ENCODE measurements at places on chromosomes 13 and 19.
A peak's percentile ranks its signal among the peaks of the same experiment; 100 is the strongest.

- no peak for DNase-seq
Measured at GRCh38 chr13:92312823-92313222, 913.8 kb upstream of the GPC6 start.

- DNase-seq = no peak
Measured at GRCh38 chr13:76851961-76852360, 34.2 kb downstream of the KCTD12 start.

GRCh38 chr13:27775943-27776342, 16.3 kb upstream of the GSX1 start:
- no peak for DNase-seq

GRCh38 chr19:30091456-30091855, 149.4 kb downstream of the URI1 start:
- DNase-seq = no peak

- DNase-seq = no peak
Measured at GRCh38 chr19:43527860-43528622, 1.0 kb upstream of the ETHE1 start.

- DNase-seq = no peak
Measured at GRCh38 chr13:100954430-100955305, 280.1 kb upstream of the TMTC4 start.

- no peak for DNase-seq
Measured at GRCh38 chr19:55094456-55095259, 19.0 kb downstream of the EPS8L1 start.

- DNase-seq = no peak
Measured at GRCh38 chr13:101489643-101490405, 37.3 kb downstream of the ITGBL1 start.

DNA sequence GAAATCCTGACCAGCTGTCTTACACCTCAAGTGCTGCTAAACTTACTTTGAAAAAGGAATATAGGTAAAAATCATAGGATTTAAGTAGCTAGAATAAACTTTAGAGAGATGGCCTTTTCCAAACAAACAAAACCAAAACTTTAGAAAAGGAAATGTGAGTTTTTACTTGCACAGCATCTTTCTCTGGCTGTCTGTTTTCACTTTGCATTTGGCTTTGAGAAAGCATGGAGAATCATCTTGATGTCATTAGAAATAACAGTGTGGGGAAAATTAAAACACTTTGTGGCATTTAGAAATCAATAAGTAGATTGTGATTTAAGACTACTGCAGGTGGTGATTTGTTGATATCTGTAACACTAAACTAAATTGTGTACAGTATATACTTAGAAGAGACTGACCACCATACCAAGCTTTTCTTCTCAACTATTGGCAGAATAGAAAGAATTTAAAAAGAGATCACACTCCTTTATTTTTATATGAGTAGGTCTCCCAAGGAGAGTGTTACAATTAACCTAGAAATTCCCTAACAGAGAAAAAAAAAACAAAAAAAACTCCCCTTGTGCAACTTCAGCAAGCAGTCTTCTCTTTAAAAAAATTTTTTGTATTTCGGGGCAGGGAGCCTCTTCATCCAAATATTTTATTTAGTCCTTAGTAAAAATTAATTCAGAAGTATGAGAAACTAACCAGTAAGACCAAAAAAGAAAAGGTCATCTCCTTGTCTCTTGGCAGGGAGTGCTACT, 6.1 kb downstream of the WDFY2 start:
- no peak for DNase-seq

DNA sequence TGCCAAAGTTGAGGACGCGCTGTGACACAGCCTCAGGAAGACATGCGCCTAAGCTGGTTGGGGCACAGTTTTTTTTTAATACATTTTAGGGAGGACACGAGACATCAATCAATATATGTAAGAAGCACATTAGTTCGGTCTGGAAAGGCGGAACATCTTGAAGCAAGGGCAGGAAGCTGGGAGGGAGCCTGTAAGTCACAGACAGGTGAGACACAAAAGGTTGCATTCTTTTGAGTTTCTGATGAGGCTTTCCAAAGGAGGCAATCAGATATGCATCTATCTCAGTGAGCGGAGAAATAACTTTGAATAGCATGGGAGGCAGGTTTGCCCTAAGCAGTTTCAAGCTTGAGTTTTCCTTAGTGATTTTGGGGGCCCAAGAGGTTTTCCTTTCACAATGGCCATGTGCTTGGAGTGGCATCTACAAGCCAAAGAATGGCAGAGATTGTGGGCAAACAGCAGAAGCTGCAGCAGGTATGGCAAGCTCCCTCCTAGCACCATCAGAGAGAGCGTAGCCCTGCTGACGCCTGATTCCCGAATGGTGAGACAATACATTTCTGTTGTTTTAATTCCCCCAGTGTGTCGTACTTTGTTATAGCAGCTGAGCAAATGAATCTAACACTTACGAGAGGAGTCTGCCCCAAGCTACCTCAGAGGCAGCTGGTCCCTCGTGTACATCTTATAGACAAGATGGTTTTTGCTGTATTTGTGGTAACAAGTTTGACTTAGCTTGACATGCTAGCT, 99.5 kb upstream of the TMTC4 start:
- no peak for DNase-seq

- no peak for DNase-seq
Measured at GRCh38 chr13:25541434-25542123, 169.8 kb downstream of the ATP8A2 start.

- no peak for DNase-seq
Measured at GRCh38 chr13:81326913-81327312, 986.0 kb upstream of the SPRY2 start.

DNA sequence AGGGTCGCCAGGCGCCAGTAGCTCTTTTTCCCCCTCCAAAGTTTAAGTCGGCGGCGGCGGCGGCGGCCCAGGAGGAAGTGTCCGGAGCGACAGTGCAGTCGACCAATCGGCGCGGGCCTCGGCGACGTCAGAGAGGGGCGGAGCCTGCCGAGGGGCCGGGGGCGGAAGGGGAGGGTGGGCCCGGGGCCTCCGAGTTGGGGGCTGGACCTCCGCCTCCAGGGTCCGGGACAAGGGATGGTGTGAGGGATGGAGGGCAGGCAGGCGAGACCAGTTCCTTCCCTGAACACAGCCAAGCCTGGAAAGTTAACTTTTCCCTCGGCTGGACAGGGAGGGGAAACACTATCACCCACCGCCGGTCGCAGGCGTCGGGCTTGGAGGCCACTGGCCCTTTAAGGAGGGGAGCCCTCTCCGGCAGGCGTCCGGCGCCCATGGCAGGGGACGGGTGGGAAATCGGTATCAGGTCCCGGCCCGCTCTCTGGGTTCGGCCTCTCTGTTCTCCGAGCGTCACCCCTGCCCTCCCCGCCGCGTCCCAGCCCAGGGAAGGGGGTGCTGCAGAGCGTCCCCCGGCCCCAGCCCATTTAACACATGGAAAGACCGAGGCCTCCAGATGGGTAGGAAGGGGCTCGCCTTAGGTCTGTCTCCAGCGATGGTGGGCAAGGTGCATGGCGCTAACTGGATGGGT, at the start of gene PRKD2:
PRKD2 (minus strand) TSS at position 81 of the 682 bp plus-strand sequence. CDS start 744 bp downstream, outside the sequence.
- DNase-seq = peak; percentile 86

DNA sequence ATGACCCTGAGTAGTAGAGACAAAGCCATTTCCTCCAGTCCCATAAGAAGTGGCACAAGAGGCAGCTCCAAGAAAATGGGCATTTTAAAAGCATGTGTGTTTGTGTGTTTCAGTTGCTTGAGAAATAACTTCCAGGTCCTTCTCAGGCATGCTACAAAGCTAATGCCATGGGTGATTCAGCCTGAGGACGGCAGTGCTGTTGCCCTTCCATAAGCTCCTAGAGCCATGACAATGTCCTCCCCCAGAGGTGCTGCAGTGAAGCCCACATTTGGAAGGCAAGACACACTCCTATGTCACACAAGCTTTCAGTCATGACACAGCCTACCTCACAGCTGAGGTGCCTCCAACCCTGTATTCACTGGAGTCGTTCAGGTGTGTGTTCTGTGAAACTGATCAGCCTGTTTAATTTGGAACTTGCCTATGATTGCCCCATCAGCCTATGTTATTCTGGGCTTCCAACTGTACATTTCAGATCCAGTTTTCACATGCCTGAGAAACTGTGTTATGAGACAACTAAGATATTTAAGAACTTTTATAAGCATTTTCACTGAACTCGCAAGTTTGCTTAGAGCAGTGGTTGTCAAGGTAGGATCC, 213.6 kb downstream of the FOXO1 start:
- DNase-seq = no peak

DNA sequence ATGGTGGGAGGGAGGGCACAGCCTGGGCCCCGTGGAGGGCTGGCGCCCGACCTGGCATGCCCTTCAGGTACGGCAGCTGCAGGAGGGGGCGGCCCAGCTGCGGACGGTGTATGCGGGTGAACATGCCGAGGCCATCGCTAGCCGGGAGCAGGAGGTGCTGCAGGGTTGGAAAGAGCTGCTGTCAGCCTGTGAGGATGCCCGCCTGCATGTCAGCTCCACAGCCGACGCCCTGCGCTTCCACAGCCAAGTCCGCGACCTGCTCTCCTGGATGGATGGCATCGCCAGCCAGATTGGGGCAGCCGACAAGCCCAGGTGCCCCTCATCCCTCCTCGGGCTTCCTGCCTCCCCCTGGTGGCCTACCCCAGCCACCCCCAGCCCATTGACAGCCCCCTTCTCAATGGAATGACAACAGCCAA, 16.6 kb upstream of the SHKBP1 start:
- no peak for DNase-seq

DNA sequence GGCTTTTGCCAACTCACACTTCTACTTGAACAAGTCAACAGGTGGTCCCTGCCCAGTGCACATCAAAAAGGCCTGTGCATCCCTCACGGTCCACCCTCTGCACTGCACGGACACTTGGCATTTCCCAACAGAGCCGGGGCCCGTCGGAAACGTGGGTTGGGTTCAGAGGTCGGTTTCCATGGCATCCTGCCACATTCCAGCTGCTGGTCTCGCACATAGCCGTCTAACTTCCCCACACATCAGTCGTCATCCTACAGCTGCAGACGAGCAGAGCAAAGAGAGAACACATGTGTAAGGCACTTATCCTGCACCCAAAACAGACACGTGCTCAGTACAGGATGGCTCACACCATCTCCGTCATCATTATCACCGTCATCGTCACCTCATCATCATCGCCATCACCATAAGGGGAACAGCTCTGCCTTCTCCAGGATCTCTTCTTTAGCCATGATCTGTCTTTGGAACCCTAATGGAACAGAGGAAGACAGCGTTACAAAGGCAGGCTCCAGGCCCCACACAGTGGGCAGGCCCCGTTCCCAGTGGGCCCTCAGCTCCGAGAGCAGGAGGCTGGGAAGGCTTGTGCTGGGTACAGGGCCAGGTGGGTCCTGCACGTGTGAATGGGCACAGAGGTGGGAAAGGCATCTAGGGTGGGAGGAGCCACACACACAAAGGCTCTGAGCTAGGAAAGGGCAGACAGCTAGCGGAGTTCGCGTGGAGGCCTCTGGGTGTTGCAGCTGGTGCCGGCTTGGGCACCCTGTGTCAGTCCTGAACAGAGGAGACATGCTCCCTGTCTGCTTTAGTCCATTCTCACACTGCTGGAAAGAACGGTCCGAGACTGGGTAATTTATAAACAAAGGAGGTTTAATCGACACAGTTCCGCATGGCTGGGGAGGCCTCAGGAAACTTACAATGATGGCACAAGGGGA, 170.8 kb upstream of the SOX1 start:
- DNase-seq = no peak

GRCh38 chr13:112819111-112819510, 129.3 kb downstream of the ATP11A start:
- no peak for DNase-seq

DNA sequence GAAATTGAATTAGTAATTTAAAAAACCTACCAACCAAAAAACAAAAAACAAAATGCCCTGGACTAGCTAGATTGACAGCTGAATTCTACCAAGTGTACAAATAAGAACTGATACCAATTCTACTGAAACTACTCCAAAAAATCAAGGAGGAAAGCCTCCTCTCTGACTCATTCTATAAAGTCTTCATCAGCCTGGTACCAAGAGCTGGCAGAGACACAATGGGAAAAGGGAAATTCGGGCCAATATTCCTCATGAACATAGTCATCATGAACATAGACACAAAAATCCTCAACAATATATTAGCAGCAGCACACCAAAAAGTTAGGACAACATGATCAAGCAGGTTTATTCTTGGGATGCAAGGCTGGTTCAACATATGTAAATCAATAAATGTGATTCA, 2667.7 kb upstream of the PCDH20 start:
- DNase-seq = no peak

DNA sequence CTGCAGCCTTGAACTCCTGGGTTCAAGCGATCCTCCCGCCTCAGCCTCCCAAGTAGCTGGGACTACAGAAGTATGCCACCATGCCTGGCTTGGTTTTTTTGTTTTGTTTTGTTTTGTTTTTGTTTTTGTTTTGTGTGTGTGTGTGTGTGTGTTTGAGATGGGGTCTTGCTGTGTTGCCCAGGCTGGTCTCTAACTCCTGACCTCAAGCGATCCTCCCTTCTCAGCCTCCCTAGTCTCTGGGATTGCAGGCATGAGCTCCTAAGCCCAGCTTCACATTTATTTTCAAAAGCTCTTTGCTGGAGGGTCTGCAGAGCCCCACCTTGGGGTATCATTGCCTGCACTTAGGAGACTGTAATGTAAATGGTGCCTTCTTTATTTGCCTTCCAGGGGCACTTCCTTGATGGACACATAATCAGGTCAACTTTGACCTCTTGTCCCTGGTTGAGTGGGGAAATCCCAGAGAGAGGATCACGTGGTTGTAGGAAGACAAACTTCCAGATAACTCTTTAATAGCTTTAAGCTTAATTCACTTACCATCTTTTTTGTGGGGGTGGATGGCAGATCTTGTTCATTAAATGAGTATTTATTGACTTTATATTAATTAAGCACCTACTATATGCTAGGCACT, 72.9 kb upstream of the NPAS1 start:
- DNase-seq = no peak

DNA sequence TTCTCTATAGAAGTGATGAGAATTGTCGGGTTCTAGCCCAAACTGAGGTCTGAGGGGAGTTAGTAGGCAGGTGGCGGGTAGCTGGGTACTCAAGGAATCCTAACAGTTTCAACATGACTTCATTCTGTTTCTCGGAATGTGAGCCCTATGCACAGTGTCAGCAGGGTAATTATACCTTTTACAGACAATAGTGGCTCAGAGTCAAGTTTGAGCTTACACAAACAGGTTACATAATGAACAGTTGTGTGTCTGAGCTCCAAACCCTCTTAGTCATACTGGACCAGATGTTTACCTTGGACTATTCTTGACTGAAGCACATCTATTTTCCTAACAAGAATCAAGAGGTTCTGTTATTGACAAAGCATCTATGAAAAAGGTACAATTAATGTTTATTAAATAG, 1066.7 kb upstream of the PCDH20 start:
- no peak for DNase-seq

DNA sequence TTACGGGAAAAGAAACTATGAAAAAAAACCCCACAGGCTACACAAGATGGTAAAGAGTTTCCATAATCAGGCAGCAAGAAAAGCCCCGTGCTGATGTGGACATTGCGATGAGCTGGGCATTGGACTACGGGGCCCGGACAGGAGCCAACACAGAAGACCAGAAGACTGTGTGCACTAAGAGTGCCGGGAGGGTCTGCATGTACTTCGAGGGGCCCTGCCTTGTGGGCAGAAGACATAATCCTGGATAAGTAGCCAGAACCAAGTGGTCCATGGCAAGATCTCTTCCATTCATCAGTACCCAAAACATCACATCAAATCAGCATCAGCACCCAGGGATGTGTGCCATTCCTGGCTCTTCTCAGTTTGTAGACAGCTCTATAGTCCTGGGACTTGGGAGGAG, 317.8 kb downstream of the FGF9 start:
- DNase-seq = no peak

All from stimulated activated naive CD4-positive, alpha-beta T cell treated with Interleukin-2 at 50 U/mL for 16 hours (primary cell).